ENCODE measurements at places on chromosomes 2 and 18. TPM values are rescaled to one million over a fixed set of nuclear protein-coding genes. Genes with fewer than 3 reads are reported as not detected.

The MYL1 gene
- total RNA-seq, result not detected

The LIMS3 gene
- total RNA-seq, result 7.9 TPM

The GALR1 gene
- total RNA-seq, result not detected

The KCNJ3 gene
- not detected for total RNA-seq

The RBKS gene
- 2.3 TPM for total RNA-seq

The NDUFB3 gene
- total RNA-seq, result 147 TPM

The TTL gene
- 39.2 TPM for total RNA-seq

The VRK2 gene
- total RNA-seq, result 32.4 TPM

The EPAS1 gene
- total RNA-seq, result 99.0 TPM

The LRP2 gene
- not detected for total RNA-seq

The LYG1 gene
- not detected for total RNA-seq

The IL1B gene
- 0.50 TPM for total RNA-seq

The MZT2B gene
- total RNA-seq, result 204 TPM

The SFXN5 gene
- total RNA-seq, result 20.3 TPM

The AMMECR1L gene
- total RNA-seq, result 11.3 TPM

The EVA1A gene
- total RNA-seq, result 29.3 TPM

The TMEM247 gene
- not detected for total RNA-seq

The AGAP1 gene
- 7.9 TPM for total RNA-seq

The SPHKAP gene
- total RNA-seq, result 0.19 TPM

The NAT8 gene
- total RNA-seq, result not detected

The ZBTB7C gene
- 0.53 TPM for total RNA-seq

Measured in aortic smooth muscle cell (primary cell).